Gastroesophageal sphincter (tissue), 4 donors: ENCODE measurements at places on chromosomes 4 and X. TPM values are rescaled to one million over a fixed set of nuclear protein-coding genes. Genes with fewer than 3 reads are reported as not detected.

GRCh38 chrX:3252744-3253143 lies 93.7 kb downstream of the MXRA5 start:
- ATAC-seq, result no peak

DNA sequence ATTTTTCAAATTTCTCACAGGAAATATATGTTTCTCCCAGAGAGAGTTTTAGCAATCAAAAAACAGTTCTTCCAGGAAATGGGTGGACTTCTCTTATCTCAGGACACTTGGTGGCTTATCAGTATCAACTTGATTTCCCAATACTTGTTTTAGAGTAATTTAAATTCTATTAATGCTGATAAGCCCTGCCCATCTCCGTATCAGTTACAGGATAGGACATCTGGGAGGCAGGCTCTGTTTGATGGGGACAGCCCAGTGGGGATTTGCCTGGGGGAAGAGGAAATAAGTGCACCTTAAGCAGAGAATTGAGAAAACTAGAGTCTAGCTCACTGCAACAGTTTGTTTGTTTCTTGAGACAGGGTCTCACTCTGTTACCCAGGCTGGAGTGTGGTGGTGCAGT lies 43.2 kb upstream of the PDGFRA start:
- no peak for ATAC-seq

- ATAC-seq, result peak; percentile 61
Measured at GRCh38 chr4:140996766-140997165, 136.5 kb downstream of the RNF150 start.

DNA sequence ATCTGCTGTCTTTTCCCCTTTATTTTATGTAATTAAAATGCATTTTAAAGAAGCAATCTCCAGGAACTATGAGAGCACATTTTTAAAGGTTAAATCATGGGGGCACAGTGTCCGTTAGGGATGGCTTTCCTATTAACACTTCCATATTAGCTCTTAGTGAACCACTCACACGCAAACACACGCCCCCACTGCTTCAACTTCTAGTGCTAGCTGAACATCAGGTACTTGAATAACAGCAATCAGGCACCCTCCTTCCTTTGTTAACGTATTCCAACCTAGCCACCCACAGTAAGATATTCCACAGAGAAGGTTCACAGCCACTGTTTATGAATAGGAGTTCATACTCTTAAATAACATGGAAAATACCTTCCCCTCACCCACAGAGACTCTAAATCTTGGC lies 9.3 kb downstream of the TMEM255A start:
- ATAC-seq, result no peak

The ARMCX4 gene
- 7.3 TPM for total RNA-seq
